ENCODE measurements at places on chromosomes 16 and 17. TPM values are rescaled to one million over a fixed set of nuclear protein-coding genes. Genes with fewer than 3 reads are reported as not detected.

DNA sequence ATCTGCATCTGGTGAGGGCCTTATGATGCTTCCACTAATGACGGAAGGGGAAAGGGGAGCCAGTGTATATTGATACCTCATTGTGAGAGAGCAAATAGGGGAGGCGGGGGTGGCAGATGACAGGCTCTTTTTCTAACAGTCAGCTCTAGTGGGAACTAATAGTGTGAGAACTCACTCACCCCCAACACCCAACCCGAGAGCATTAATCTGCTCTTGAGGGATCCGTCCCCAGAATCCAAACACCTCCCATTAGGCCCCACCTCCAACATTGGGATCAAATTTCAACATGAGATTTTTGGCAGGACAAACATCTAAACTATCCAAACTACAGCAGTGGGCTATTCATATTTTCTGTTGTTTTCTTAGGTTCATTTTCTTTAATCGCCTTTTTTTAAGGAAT, 54.4 kb downstream of the BPTF start:
- DNase-seq = no peak

Gene C1QTNF1
- total RNA-seq = 28.3 TPM

GRCh38 chr17:79728908-79729471, 1.8 kb upstream of the ENPP7 start:
- no peak for DNase-seq

GRCh38 chr17:1936766-1937165, 88.4 kb downstream of the RTN4RL1 start:
- DNase-seq = no peak

Data from upper lobe of right lung (tissue), 1 donor.